Right cardiac atrium (tissue), 5 donors: ENCODE measurements at places on chromosomes 4 and X.
A peak's percentile ranks its signal among the peaks of the same experiment; 100 is the strongest.

- DNase-seq = no peak
These were observed 76.1 kb upstream of the FAM241A start for GRCh38 chr4:112069110-112069509.

DNA sequence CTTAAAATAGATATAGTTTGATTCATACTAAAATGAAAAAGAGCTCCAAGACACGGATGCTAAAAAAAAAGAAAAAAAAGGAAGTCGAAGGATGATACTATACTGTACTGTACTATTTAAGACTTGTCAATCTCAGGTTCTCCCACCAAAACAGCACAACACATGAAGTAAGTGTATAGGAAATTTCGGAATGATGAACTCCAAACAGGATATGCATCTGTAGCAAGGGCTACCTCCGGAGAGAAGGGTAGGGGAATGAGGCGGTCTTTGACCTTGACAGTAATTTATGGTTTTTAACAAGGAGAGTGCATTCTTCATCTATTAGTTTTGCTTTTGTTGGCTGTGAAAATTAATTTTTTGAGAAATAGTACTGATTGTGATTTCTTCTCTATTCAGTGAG is 541 bp upstream of the FIP1L1 start:
- DNase-seq = no peak

GRCh38 chr4:44791831-44792230 is 65.5 kb upstream of the GNPDA2 start:
- DNase-seq = no peak

DNA sequence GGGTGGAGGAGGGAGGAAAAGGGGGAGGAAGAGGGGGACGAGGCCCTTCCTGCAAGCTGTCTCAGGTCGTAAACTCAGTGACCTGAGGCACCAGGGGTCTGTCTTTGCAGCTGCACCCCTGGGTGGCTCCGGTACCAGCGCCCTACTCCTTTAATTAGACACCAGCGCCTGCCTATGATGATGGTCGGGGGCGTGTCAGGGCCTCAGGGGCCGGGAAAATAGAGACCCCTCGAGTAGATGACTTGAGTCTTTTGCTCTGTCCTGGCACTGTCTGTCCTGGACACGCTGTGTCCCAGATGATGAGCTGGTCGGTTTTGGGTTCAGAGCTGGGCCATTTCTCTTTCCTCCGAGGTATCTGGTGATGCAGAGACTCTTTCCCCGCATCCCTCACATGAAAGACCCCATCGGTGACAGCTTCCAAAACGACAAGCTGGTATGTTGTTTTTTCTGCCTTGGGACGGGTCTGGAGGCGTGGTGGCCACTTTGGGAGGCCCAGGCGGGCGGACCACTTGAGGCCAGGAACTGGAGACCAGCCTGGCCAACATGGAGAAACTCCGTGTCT is 11.2 kb downstream of the SLC25A6 start:
- DNase-seq = no peak

GRCh38 chrX:106331606-106332005 is 163.5 kb downstream of the PWWP3B start:
- no peak for DNase-seq

DNA sequence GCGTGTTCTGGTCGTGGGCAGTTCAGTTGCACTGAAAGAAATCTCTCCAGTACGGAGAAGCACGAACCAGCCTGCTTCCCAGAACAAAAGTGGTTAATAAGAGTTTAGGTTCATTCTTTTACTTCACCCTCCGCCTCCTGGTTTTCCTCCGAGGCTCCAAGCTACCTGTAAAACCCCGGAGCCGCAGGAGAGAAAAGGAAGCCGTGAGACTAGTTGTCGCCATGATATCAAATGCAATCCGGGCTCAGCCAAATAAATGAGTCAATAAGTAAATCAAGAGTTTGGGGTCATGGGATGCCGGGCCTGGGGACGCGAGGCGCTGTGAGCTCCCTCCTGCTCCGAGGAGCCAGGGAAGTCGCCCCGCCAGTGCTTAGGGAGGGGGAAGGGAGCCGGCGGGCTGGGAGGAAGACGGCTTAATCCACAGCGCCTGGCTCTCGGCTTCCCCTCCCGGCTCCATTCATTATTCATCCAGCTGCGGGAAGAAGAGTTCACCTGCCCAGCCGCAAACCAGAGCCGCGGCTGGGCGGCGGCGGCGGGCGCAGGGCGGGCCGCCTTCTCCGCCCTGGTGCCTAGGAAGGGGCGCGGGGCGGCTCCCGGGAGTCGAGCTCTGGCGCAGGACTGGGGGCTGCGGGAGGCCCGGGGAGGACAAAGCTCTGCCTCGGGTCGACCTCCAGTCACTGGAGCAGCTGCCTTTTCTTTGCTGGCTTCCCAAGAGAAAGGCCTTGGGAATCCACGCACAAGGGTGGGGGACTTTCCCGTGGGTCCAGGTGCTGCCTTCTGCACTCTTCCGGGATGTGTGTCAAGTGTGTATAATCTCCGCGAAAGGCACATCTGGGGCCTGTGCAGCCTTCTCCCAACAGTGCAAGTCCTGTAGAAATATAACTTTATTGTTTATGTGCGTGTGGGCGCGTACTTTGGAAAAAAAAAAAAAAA is 1.7 kb downstream of the FRAS1 start:
- DNase-seq = peak; percentile 78

GRCh38 chrX:154731881-154732280 is 19.0 kb downstream of the GAB3 start:
- no peak for DNase-seq

DNA sequence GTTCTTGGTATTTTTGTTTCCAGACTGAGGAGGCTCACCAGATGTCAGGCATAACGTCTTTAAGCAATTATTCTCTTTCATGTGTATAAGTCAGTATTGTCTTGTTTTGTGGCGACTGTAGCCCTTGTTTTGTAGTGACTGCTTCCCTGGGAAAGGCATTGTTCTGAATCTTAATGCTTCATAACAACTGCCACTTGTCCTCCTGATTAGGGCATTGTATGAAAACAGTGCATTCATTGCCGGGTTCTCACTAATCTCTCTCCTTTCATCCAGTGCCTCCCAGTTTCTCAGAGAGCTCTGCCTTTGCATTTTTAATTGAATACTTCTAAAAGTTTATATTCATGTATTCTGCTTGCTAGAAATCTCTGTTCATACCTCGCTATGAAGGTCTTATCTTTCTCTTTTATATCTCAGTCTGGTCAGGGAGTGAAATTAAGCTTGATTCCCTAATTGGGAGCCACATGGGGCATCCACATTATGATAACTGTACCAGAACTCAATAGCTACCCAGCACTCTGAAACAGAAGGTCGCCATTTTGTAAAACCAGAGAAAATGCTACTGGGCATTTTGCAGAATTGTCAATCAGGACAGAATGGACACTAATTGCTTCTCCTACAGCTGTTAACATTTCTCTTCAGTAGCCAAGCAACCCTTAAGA is 149.8 kb downstream of the GBA3 start:
- no peak for DNase-seq

DNA sequence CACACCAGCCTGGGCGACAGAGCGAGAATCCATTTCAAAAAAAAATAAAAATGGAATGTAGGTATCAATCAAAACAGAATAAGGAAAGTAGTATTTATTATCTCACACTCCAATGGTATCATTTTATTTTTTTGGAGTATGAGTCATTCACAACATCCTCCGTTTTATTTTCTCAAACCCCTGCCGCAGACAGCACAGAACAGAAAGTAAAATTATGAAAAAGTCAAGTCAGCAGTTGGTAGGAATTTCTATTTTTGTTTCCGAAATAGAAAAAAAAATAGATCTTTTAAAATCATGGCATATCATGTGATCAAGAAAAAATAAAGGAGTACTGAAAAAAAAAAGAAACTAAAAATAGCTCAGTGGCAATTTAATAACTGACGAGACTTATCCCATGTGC is 490.7 kb upstream of the TENM3 start:
- no peak for DNase-seq

DNA sequence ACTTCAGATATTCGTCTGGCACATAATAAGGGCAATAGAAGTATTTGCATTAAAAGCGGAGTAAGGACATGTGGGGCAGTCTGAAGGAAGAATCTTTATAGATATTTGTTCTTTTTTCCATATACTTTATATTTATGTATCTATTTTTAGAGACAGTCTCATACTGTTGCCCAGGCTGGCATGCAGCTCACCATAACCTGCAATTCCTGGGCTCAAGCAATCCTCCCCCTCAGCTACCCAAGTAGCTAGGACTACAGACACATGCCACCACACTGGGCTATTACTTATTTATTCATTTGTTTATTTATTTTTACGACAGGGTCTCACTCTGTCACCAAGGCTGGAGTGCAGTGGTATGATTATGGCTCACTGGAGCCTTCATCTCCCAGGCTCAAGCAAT is 16.7 kb upstream of the MRPL1 start:
- no peak for DNase-seq

GRCh38 chr4:19842471-19842870 is 409.2 kb upstream of the SLIT2 start:
- DNase-seq = no peak

DNA sequence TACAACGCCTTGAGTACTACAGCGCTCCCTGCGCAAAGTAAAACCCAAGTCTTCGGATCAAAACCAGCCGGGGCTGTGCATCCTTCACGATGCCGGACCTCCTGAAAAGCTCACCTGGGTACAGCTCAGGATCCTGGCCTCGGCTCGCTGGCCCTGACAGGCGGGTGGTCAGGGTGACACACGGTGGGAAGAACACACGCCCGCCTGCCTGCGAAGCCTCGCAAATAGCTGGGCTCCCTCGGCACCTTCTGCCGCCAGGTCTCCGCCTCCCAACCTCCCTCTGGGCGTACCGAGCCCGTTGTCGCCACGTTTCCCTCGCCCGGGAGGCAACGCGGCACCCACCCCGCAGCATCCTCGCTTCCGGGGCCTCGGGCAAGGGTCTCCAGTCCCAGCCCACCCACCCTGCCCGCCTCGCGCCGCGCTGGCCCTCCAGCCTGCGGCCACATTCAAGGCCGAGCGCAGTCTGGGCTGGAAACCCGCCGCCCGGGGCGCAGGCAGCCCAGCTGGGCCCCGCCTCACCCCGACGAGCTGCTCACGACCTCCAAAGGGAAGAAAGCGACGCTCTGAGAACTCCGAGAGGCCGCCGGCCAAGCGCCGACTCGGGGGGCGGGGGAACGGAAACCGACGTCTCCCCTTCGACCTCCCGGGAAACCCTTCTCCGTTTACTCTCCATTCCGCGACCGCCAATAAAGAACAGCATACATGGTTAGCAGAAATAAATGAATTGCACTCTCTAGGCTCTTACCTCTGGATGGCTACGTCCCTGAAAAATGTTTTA is 511 bp downstream of the PPM1K start:
- DNase-seq = peak; percentile 86

DNA sequence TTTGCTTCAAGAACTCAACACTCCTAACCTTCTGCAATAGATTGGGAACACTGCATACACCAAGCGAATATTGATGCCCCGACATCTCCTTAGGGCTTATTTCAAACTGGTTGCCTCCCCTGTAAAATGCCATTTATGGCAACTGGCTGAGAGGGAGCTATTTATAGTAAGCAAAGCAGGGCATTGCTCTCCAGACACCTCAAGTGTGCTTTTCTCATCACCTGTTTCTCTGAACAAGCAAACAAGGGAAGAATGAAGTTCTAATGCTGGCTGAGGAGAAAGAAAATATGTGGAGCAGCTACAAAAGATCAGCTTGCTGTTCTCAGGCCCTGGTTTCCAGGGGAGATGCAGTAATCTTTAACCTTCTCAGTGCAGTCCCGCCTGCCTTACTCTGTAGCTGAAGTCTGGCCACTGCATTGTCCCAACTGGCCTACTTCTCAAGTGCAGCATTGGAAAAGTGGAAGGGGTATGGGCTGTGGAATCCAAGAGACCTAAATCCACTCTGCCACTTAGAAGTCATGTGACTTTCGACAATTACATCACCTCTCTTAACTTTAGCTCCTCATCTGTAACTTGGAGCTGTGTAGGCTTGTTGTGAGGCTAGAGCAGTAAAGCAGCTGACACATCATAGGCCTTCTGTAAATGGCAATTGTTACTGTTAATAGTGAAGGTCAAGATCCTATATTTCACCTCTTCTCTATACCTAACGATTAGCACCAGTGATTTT is 47.9 kb upstream of the FGF13 start:
- no peak for DNase-seq

GRCh38 chr4:25308761-25309160 is 3.8 kb upstream of the ZCCHC4 start:
- DNase-seq = no peak

DNA sequence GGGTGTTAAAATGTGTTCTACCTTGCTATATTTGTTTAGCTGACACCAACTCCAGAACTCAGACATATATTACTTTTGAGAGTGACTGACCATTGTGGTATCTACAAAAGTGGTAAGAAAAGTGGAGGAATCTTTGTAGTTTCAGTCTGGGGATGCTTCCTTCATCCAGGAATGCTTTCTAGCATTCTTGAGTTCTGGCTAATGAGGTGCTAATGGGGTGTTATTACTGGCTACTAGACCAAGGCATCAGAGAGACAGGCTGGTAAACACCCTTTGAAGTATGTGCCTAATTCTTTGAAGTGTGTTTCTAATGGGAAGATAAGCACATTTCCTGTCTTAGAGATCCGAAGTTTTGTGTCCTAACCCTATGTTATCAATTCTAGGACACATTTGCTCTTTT is 310.4 kb downstream of the SPRY1 start:
- DNase-seq = no peak

DNA sequence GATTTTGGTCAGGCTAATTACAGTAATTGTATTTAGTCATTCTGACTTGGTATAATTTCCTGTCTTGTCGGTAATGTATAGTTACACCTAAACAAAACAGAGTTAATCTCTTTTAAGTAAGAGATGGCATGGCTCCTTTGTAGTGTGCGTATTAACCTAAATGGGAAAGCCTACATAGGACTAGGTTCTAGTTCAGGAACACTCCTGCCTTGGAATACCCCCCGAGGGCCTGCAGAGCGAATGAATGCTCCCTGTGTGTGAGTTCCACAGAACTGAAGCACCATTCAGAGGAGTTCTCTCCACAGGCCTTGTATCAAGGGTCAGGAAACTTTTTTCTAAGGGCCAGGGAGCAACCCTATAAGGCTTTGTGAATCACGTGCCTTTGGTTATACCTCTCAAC is 44.9 kb upstream of the STIM2 start:
- DNase-seq = no peak

- no peak for DNase-seq
These were observed 772 bp upstream of the SLC49A3 start for GRCh38 chr4:689723-690122.

DNA sequence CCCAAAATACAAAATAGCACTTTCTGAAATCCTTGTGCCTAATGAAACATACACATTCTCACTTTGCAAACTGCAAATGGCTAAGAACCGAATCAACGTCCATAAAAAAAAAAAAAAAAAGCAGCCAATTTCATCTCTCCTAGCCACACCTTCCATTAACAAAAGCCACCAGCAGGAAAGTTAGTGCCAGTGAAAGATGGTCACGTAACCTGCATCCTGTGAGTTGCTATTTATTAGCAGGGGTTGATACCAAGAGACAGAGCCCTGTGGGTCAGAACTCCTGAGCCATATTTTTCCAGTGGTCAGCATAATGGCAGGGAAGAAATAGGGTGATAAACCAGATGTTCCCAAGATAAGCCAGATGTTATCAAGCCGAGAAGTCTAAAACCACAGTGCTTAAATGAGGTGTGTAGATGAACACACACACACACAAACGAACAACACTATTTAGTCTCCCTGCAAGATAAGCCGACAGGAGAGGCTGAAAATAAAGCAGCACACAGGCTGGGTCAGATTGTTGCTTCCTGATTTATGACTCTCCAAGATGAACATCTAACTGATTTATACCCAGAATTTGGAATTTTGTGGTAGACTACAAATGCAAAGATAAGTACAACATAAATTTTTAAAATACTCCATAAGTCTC is 11.5 kb downstream of the PPARGC1A start:
- no peak for DNase-seq
